ENCODE measurements at places on chromosomes 12 and 14.

GRCh38 chr12:65196762-65197567, 27.6 kb downstream of the LEMD3 start:
- DNase-seq, result no peak

- DNase-seq, result no peak
Observed at GRCh38 chr12:110042264-110042663, 6.1 kb downstream of the C12orf76 start.

- no peak for DNase-seq
Observed at GRCh38 chr14:95023886-95024285, 133.4 kb downstream of the DICER1 start.

- no peak for DNase-seq
Observed at GRCh38 chr12:132154941-132155770, 10.9 kb downstream of the NOC4L start.

GRCh38 chr12:121748571-121749265, 36.2 kb downstream of the TMEM120B start:
- no peak for DNase-seq

GRCh38 chr12:48681399-48681709, 684 bp downstream of the KANSL2 start:
- DNase-seq, result no peak

- no peak for DNase-seq
Observed at GRCh38 chr12:131112700-131113290, 159.1 kb downstream of the ADGRD1 start.

DNA sequence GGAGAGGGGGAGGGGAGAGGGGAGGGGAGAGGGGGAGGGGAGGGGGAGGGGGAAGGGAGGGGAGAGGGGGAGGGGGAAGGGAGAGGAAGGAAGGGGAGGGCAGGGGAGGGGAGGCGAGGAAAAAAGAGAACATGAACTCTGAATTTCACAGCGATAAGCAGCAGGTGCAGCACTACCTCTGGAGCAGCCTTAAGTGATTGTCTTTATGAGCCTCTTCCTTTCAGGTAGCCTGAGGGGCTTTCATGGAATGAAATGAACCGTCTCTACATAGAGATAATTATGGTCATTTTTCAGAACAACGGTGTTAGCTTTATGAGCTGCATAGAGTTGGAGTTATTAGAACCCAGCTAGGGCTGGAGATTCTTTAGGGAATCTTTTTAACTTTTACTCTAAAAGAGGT, 18.1 kb upstream of the PTCSC3 start:
- no peak for DNase-seq

GRCh38 chr14:35285168-35286002, 6.8 kb upstream of the PSMA6 start:
- DNase-seq, result no peak

- DNase-seq, result no peak
Observed at GRCh38 chr14:34053666-34054065, 102.8 kb upstream of the EGLN3 start.

DNA sequence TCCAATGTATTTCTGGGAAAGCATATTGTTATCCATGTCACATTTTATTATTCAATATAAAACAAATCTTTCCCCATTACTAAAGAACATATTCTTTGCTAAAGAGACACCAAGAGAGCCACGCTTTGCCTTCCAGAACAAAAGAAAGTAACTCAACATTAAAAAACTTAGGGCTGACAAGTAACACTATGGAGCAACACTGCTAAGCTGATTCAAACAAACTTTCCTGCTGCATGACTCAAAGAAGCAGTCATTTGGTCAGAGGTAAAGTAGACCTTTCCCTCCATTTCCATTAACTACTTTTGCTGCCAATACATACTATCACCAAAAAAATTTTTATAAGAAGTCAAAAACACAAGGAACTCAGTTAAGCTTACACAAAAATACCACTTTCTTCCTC, 83.0 kb downstream of the DENND5B start:
- no peak for DNase-seq

- DNase-seq, result no peak
Observed at GRCh38 chr14:72678356-72678755, 215.5 kb downstream of the DPF3 start.

- DNase-seq, result no peak
Observed at GRCh38 chr12:119156401-119157044, 22.2 kb upstream of the HSPB8 start.

DNA sequence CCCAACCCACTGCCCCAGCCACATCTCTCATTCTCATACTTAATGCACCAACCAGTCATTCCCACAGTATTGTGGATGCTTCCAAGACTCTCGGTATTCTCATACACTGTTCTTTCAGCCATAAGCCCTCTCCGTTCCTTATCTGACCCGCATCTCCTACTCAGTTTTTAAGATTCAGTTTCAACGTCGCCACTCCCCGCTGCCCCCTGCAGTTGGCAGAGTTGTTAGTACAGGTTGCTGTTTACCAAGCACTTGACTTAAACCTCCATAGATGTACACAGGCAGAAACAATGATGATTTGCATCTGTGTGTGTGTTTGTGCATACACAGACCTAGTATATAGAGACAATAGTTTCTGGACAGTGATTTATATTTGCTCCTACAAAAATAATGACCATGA, 40.2 kb downstream of the PAH start:
- no peak for DNase-seq

DNA sequence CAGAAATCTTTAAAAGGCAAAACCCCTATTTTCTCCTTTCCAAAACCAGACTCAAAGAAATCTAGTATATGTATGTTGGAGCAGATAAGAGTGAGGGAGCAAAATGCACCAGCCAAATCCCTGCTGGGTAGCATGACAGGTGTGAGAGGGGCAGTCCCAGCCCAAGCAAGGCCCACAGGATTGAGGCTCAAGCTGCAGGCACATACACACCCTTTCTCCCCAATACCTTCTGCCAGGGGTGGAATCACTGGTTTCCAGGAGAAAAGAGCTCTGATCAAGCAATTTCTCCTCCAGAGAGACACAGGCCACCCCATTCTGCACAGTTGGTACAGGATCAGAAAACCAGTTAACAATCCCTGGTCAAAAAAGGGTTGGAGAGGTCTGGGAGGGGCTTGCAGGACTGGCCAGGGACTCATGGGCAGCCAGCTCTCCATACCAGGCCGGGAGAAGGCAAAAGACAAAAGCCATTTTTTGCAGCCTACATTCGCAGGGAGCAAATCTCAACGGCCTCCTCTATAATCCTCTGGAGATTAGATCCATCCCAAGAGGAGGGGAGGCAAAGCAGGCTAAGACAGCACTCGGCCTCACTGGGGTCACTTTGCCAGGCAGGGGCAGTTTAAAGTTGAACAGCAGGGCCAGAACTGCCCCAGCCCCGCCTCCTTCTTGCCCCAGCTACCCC, 2.1 kb downstream of the KMT2D start:
- no peak for DNase-seq

GRCh38 chr12:65879878-65880277, 55.6 kb downstream of the HMGA2 start:
- no peak for DNase-seq

DNA sequence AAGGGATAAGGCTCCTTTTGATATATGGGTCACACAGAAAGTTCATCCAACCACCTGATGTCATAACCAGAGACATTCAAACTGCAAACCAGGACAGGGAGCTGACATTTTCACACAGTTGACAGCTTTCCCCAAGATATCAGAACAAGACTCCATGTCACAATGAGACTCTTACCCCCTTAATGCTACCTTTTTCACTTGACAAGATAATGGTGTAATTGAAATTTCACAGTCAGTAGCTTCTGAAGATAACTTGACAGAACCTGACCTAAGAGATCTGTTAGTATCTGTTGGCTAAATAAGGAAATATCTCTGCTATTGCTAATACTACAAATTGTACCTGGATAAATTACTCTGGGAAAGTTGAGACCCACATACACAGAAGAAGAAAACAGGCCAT, 187.3 kb downstream of the C12orf50 start:
- DNase-seq, result no peak

DNA sequence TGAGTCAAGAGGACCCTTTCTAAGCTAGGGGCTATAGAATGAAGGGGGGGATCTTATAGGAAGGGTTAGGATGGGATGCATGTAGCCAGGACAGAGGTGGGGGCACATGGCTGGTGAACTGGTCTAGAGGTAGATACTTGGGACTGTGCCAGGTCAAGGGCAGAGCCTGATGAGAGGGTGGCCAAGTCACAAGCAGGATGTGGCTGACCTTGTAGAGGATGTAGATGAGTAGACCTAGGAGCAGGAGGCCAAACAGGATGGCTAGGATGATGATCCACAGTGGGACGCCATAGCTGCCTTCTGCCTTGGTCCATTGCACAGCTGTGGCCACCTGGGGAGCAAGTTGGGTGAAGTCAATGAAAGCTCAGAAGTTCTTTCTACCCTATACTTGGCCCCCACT, 12.6 kb upstream of the ZNF385A start:
- DNase-seq, result no peak

DNA sequence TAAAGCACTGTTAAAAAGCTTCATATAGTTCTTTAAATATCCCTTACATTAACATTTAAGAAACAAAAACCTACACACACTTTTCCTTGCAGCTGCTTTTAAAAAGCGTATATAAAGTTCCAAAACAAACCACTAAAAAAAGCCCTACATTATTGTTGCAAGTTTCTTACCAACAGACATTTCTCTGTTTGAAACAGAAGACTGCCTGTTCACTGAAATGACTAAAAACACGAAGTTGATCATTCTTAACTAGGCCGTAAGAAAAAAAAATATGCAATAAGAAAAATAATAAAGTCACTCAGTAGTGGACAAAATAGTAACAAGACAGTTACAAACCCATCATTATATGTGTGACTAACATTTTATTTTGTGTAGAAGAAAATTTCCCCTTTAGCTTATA, 37.3 kb downstream of the KIF21A start:
- no peak for DNase-seq

DNA sequence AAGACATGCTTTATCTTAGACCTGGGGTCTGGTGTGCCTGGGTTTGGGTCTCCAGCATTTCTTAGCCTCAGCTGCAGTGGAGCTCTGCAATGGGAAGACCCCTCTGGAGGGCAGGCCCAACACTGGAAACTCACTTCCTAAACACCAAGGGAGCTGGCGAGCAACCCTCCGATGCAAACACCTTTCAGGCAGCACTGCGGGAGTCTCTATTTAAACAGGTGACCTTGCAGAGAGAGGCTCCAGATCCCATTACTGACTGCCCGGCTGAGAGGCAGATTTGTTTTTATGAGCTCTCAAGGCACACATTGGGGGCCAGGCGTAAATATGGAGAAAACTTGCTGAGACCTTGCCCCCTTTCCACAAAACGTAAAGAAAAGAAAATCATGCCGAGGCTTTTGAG, 195.5 kb downstream of the PAX9 start:
- no peak for DNase-seq

GRCh38 chr14:59464486-59465315, 479 bp downstream of the GPR135 start:
- peak; percentile 44 for DNase-seq

DNA sequence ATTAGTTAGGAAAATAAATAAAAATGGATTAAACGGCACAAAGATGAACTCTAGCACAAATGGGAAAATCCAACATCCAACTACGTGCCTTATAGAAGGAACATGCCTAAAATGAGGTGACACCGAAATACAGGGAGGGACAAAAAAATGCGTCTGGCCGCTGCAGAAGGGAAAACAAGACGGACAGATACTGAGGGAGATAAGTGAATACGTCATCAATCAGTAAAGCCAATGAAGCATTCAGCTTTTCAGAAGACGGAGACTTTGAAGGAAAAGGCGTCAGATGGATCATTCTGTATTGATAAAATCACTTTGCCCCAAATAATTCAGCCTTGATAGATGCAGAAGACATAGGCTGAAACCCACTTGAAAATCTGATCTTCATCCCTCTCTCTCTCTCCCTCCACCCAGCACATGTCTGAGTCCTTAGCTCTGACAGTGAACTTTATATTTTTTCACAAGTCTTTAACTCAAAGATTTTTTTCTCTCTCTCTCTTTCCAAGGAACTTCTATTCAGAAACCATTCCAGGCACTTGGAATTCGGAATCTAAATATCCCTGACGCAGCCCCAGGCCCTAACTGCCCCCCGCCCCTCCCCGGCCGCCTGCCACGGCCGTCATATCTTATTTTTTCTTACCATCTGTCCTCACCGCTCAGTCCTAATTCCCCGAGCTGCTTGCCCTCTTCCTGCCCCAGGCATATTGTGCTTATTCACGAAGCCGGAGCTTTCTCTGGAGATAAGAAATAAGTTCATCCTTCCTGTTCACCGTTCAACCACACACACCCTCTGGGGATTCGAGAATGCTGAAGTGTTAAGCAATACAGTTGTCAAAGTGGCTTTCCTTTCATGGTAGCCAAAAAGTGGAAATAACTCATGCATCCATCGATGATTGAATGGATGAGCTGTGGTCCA, 35.5 kb upstream of the RFLNA start:
- no peak for DNase-seq

DNA sequence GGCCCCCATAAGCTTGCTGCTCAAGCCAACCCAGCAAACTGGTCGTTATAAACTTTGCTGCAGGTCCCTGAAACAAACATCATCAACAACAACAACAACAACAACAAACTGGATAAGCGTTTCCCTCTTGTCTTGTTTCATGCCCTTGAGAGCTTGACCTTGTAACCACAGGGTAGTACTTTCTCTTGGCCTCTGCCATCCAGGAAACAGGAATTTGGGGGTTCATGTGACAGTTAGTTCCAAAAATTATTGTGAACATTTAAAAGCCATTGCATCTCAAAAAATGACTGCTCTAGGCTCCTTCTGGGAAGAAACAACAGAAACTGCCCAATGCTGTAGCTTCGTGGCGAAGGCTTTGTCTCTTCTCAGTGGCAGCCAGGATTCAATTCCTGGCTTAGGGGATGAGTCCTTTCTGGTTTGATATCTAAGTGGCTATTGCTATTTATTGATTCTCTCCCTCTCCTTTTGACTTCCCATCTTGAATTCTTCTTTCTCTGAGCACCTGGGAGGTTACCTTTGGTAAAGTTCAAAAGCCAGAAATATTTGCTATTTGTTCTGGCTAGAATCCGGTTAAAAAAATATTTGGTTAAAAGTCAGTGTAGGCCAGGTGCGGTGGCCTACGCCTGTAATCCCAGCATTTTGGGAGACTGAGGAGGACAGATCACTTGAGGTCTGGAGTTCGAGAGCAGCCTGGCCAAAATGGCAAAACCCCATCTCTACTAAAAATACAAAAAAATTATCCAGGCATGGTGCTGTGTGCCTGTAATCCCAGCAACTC, 52.0 kb upstream of the CPM start:
- DNase-seq, result no peak

DNA sequence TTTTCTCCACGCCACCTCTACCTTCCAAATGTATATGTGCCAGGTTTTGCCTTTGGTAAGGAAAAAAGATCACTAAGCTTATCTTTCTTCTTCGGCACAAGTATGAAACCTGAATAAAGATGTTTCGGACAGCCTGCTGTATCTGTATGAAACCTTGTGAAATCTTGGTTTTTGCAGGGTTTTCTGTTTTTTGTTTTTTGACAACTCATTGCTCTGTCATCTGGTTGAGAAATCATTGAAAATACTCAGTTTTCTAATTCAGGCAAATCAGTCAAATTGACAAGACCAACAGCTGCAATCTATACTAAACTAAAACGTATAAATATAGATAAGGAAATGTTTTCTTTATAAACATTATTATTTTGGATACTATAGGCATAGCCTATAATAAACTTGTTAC, 63.1 kb upstream of the FGD4 start:
- DNase-seq, result no peak

GRCh38 chr12:25001311-25001710, 52.4 kb upstream of the BCAT1 start:
- no peak for DNase-seq

GRCh38 chr12:2054091-2055018, 1.6 kb downstream of the CACNA1C start:
- no peak for DNase-seq

Measured in T-cell (primary cell).